ENCODE measurements at places on chromosomes 12 and 14. TPM values are rescaled to one million over a fixed set of nuclear protein-coding genes. Genes with fewer than 3 reads are reported as not detected.

- DNase-seq: peak; percentile 48
These were observed 383.8 kb downstream of the PCNX1 start for GRCh38 chr14:71290960-71291466.

GRCh38 chr12:45611061-45611460, 118.4 kb upstream of the ARID2 start:
- no peak for DNase-seq

GRCh38 chr12:96368233-96368632, 32.0 kb downstream of the CDK17 start:
- no peak for DNase-seq

DNA sequence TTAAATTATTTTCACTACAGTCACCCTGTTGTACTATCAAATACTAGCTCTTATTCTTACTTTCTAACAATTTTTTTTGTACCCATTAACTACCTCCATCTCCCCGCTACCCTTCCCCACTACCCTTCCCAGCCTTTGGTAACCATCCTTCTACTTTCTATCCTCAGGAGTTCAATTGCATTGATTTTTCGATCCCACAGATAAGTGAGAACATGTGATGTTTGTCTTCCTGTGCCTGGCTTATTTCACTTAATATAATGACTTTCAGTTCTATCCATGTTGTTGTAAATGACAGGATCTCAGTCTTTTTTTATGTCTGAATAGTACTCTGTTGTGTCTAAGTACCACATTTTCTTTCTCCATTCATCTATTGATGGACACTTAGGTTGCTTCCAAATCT, 117.8 kb downstream of the FIGNL2 start:
- no peak for DNase-seq

GRCh38 chr12:116480210-116480810, 78.9 kb upstream of the MAP1LC3B2 start:
- no peak for DNase-seq

- DNase-seq: no peak
These were observed 785.3 kb downstream of the TRHDE start for GRCh38 chr12:73057428-73057827.

DNA sequence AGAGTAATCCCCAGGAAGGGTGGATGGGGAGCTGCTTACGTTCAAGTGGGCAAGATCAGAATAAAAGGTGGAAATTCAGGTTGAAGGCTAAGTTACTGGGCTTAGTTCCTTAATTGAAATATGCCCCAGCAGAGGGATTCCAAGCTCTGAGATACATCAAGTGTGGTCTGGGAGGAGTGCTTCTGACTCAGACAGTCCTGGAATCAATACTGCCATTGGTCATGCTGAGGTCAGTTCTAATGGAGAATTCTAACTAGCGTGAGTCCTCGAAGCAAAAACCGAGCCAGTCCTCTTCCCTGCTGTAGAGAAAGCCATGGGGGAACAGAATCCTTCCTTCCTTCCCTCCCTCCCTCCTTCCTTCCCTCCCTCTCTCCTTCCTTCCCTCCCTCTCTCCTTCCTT, 39.9 kb downstream of the NOS1 start:
- no peak for DNase-seq

Gene SLC25A21
- not detected for total RNA-seq

Gene PTPRO
- 0.26 TPM for total RNA-seq

Gene TTC7B
- total RNA-seq: 8.3 TPM

Gene RDH12
- not detected for total RNA-seq

Gene GPR65
- 21.1 TPM for total RNA-seq

Gene ASB2
- total RNA-seq: 177 TPM

Measured in activated CD8-positive, alpha-beta memory T cell treated with anti-CD3 and anti-CD28 coated beads, Interleukin-2, amount 10 ng/mL, durations not matched to agents 7 days and 5 days (primary cell).